Stomach (tissue), 19 donors: ENCODE measurements at places on chromosomes 7 and 10.
A peak's percentile ranks its signal among the peaks of the same experiment; 100 is the strongest.

DNA sequence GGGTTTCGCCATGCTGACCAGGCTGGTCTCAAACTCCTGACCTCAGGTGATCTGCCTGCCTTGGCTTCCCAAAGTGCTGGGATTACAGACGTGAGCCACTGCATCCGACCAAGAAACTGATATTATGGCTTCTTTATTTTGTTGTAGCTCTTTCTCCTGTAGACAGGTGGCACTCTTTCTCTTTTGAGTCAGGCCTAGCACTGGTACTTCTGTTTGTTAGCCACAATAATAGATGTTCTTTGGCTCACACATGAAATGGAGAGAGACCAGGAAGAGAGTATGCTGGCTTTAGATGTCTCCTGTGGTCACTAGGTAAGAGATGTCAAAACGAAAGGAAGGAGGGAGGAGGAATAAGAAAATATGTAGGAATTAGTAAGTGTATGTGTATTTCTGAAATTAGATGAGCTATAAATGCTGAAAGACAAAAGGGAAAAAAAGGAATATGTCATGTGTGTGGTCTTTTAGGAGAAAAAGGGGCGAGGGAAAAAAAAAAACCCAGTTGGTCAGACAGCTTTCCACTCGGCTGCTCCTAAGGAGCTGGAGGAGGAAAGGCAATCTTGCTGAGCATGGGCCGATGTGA lies 78.7 kb downstream of the CLEC2L start:
- H3K4me3 ChIP-seq, result no peak overlapping the region
- peaks cover 100% of the 10 kb centered on the region for H3K36me3 ChIP-seq
- no peak for DNase-seq
- no peaks in the 10 kb centered on the region for H3K27me3 ChIP-seq

- H3K4me1 ChIP-seq, result peaks cover 37% of the 10 kb centered on the region
- DNase-seq, result no peak
- H3K27me3 ChIP-seq, result no peaks in the 10 kb centered on the region
These were observed 366 bp upstream of the TAF3 start for GRCh38 chr10:7817984-7818294.

DNA sequence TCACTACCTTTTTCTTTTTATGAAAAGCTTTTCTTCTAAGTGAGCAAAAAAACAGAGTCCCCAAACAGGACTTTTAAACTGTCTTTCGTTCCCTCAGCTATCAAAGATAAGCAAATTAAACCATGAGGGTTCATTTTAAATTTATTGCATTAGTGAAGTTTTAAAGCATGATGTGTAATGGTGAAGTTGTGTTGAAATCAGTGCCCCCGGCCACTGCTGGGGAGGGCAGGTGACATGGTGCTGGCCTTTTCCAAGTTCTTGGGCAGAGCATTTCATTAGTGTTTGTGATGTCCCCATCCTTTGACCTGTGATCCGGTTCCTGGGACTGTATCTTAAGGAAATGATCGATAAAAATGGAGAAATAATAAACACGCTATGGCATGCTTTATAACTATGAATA lies 96.0 kb downstream of the EEPD1 start:
- no peaks in the 10 kb centered on the region for H3K4me1 ChIP-seq
- DNase-seq, result no peak

- no peak overlapping the region for H3K4me3 ChIP-seq
- no peak overlapping the region for H3K27ac ChIP-seq
- H3K4me1 ChIP-seq, result peaks cover 6% of the 10 kb centered on the region
- H3K36me3 ChIP-seq, result peaks cover 14% of the 10 kb centered on the region
- peak; percentile 13 for DNase-seq
- no peaks in the 10 kb centered on the region for H3K27me3 ChIP-seq
These were observed 176.2 kb downstream of the ST7 start for GRCh38 chr7:117129521-117129955.

DNA sequence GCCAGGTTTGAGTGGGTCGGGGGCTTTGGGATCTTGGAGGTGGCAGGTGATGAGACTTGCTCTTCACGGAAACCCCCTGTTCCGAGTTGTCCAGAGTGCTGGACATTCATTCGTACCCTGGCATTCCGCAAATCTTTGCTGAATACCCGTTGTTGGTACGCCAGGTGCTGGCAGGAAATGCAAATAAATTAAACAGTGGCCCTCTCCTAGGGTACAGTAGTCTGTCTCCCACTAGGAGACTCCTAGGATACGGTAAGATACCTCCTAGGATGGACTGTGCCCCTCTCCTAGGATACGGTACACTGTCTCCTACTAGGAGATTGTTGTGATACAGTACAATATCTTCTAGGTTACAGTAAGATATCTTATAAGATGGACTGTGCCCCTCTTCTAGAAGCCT lies 544 bp downstream of the SEC23IP start:
- H3K27ac ChIP-seq, result peak overlapping the region; percentile 93
- H3K27me3 ChIP-seq, result no peaks in the 10 kb centered on the region
- peak; percentile 26 for DNase-seq
- H3K36me3 ChIP-seq, result no peaks in the 10 kb centered on the region
- peak overlapping the region; percentile 74 for H3K4me3 ChIP-seq

- peaks cover 52% of the 10 kb centered on the region for H3K36me3 ChIP-seq
- no peak overlapping the region for H3K4me3 ChIP-seq
- DNase-seq, result peak; percentile 26
- no peak overlapping the region for H3K27ac ChIP-seq
- no peaks in the 10 kb centered on the region for H3K4me1 ChIP-seq
These were observed 47.4 kb downstream of the ORC5 start for GRCh38 chr7:104160375-104160774.

DNA sequence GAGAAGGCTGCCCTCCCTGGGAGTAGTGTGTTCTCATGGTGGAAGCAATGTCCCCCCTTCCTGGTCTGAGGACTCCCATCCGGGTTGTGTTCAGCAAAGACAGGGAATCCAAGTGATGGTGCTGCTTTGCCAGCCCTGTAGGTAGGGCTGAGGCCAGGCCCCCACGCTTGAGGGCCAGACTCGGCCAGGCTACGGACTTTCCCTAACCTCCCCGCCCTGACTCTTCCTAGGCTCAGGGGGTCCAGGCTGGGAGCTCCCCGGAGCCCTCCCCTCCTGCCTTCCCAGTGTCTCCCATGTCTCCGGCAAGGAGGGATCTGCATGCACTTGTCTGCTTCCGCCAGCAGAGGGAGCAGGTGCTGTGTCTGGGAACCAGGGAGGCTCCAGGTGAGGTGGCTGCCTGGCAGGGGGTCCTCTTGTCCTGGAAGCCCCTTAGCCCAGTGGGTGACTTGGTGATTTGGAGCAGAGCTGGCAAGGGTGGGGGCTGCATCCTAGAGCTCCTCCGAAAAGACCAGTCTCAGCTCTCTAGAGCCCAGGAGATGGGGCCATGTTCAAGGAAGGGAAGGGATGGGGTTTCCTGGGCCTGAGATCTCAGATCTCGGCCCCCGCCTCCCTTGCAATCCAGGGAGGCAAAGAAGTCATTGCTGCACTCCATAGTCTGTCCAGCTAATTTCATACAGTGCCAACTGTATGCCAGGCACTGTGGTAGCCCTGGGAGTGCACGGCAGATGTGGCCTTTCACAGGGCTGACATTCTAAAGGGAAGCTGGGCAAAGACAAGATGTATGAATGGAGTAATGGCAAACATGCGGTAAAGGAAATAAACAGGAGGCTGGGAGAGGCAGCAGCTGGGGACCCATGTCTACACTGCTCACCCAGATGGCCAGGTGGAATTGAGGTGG lies 20.3 kb upstream of the SFRP5 start:
- H3K27me3 ChIP-seq, result peaks cover 48% of the 10 kb centered on the region
- H3K27ac ChIP-seq, result no peak overlapping the region
- no peaks in the 10 kb centered on the region for H3K36me3 ChIP-seq

DNA sequence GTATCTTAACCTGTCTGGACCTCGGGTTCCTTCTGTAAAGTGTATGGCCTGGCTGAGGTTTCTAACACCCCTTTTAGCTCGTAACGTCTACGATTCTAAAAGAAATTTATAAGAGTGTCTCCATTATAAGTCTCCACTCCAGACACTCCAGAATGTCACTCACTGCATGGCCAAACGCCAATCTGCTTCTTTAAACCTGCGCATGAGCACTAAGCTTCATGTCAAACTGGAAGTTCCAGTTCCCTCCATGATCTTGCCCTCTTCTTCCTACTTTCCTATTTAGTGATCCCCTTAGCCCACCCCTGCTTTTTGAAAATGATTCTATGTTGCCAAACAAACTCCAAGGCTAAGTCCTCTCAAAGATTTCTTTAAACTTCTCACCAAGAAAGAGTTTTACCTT lies 241.4 kb upstream of the NPVF start:
- DNase-seq, result no peak
- no peaks in the 10 kb centered on the region for H3K27me3 ChIP-seq
- no peak overlapping the region for H3K27ac ChIP-seq
- no peak overlapping the region for H3K4me3 ChIP-seq
- no peaks in the 10 kb centered on the region for H3K4me1 ChIP-seq
- H3K36me3 ChIP-seq, result no peaks in the 10 kb centered on the region
